ENCODE measurements at places on chromosomes 5 and 9. TPM values are rescaled to one million over a fixed set of nuclear protein-coding genes. Genes with fewer than 3 reads are reported as not detected.

IARS1 gene
- 128 TPM for total RNA-seq

CDX1 gene
- total RNA-seq = not detected

NUTM2G gene
- not detected for total RNA-seq

RAPGEF1 gene
- total RNA-seq = 128 TPM

MARCHF11 gene
- not detected for total RNA-seq

INSL4 gene
- total RNA-seq = not detected

TMEM174 gene
- total RNA-seq = not detected

PRSS3 gene
- not detected for total RNA-seq

CD72 gene
- 7.1 TPM for total RNA-seq

KIF4B gene
- not detected for total RNA-seq

CD14 gene
- total RNA-seq = 0.21 TPM

ARSK gene
- 5.1 TPM for total RNA-seq

CARD6 gene
- 5.2 TPM for total RNA-seq

PCDHB5 gene
- not detected for total RNA-seq

SLC22A4 gene
- not detected for total RNA-seq

FOXD4L3 gene
- not detected for total RNA-seq

OR1Q1 gene
- not detected for total RNA-seq

All from activated CD4-positive, alpha-beta T cell treated with anti-CD3 and anti-CD28 coated beads, Interleukin-2, amount 10 ng/mL, durations not matched to agents 7 days and 5 days (primary cell).